Fibroblast of skin of right quadriceps (primary cell): ENCODE measurements at places on chromosomes 16 and 17.

DNA sequence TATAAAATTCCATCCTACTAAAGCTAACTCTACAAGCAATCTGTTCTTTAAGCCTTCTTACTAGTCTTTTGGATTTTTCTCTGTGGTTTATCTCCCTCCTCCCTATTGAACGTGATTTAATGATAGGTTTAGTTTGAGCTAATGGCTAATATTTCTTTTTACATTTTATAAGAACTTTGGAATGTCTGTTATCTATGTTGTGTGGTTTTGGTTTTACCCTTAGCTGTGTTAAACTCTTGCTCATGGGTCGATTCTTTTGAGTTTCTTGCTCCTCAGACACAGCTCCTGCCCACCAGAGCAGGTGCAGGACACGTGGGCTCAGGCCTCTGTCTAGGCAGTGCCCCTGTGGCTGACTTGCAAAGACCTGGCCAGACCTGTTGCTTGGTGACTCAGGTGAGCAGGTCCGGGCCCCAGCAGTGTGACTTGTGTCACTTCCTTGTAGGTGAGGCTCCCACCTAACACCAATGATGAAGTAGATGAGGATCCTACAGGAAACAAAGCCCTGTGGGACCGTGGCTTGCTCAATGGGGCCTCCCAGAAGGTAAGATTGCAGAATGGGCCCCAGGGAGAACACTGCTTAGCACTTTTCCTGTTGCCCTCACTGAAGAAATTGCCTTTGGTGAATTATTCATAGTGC is 45.1 kb downstream of the SF3B3 start:
- no peak for DNase-seq

- peak; percentile 88 for DNase-seq
Observed at GRCh38 chr16:53821957-53822625, 118.1 kb downstream of the FTO start.

- DNase-seq = no peak
Observed at GRCh38 chr17:7346761-7347614, 5.0 kb upstream of the KCTD11 start.

DNA sequence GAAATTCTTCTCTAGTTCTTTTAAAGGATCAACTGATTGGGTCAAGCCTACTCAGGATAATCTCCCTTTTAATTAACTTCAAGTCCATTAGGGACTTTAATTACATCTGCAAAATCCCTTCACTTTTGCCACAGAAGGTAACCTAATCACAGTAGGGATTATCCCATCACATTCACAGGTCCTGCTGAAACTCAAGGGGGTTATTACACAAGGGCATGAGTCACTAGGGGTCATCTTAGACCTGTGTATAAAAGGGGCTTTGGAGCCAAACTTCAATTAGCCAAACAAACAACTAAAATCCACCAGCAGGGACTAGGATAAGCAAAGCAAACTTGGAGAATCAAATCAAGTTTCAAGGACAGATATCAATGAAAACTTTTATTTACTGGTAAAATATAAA is 19.4 kb downstream of the CIAPIN1 start:
- DNase-seq = no peak

GRCh38 chr16:87747626-87748414 is 18.0 kb downstream of the KLHDC4 start:
- DNase-seq = no peak

- DNase-seq = no peak
Observed at GRCh38 chr17:40361063-40361924, 3.2 kb downstream of the GJD3 start.

- no peak for DNase-seq
Observed at GRCh38 chr17:45101546-45101882, 30.8 kb downstream of the PLCD3 start.
